ENCODE measurements at places on chromosomes 7 and 10. TPM values are rescaled to one million over a fixed set of nuclear protein-coding genes. Genes with fewer than 3 reads are reported as not detected.

ODAD2 gene
- 0.27 TPM for total RNA-seq

FRMPD2 gene
- total RNA-seq: not detected

PARD3 gene
- 75.1 TPM for total RNA-seq

DYDC2 gene
- 0.06 TPM for total RNA-seq

ZC3HAV1L gene
- 8.2 TPM for total RNA-seq

TWIST1 gene
- 1.4 TPM for total RNA-seq

CYP2C18 gene
- 0.07 TPM for total RNA-seq
